ENCODE measurements at places on chromosomes 3 and 15.

- DNase-seq: no peak
These were observed 686 bp downstream of the VPS8 start for GRCh38 chr3:184812662-184813042.

DNA sequence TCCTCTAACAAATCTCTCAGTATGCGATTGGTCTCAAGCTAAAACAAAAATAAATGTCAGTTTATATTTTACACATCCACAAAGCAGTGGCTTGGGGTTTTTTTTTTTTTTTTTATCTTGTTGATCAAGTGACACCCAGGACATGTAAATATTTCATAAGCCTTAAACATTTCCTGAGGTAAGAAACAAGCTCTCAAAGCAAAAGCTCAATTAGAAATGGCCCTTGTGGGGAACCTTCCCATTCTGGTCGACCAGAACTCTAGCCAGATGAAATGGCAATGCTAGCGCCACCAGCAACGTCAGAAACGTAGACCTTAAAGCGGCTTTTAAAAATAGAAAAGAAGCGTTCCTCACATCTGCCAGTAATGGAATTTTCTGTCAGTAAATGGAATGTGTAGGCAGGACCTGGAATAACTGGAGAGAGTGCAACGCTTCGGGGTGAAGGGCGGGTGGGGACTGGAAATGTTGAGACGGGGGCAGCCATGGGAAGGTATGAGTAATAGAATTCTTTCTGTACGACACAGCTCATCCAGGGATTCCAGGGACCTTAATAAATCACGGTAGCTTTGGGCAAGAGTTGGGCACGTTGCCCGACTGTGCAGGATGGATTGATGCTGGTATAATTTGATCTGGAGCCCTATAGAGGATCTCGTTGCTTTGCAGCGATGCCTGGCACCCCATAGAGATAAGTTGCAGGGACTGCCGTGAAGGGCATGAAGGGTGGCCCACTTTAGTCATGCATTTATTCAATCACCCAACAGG is 44.4 kb downstream of the BTD start:
- DNase-seq: no peak

DNA sequence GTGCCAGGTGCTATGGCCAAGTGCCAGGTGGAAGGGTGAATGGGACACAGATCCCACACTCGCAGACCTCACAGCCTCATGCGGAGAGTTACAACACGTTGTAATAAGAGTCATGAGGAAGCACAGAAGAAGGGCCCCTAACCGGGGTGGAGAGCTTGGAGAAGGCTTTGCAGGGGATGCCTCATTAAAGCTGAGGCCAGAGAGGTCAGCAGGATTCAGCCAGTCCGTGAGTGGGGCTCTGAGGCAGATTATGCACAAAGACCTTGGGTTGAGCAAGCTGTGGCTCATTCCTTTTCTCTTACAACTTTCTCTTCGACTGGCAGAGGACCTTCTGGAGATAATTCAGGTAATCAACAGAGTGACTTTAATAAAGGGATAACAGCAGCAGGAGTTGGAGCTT is 65.3 kb upstream of the SNRK start:
- DNase-seq: no peak

GRCh38 chr3:127753898-127754410 is 68.4 kb downstream of the MGLL start:
- DNase-seq: no peak

GRCh38 chr15:80309769-80310384 is 57.9 kb upstream of the CTXND1 start:
- no peak for DNase-seq

DNA sequence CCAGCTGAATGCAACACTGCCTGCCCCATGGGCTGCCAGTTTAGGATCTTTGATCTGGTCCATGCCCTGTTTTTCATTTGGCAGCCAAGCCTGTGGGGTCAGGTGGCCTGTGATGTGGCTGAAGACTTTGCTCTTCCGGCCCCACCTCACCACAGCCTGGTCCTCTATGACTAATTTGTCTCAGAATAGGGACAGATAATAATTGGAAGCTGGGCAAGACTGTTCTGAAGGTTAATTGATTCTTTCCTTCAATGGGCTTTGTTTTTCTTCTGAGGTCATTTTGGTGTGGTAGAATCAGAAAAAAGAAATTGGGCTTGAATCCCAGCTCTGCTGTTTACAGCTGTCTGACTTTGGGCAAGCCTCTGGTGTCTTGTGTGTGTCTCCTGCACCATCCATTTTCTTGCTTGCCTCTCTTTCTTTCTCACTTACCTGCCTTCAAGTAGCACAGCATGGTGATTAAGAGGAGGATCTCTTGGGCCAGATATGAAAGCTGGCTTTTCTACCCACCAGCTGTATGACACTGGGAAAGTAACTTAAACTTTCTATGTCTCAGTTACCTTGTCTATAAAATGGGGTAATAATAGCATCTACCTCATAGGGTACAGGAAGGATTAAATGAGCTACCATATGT is 24.2 kb downstream of the ABHD2 start:
- no peak for DNase-seq
